Stimulated activated CD8-positive, alpha-beta memory T cell treated with anti-CD3 and anti-CD28 coated beads, Interleukin-2, amount 100 ng/mL, for 1 hour (primary cell): ENCODE measurements at places on chromosomes 11 and 22.
A peak's percentile ranks its signal among the peaks of the same experiment; 100 is the strongest.

GRCh38 chr11:91921974-91922373 lies 302.6 kb upstream of the FAT3 start:
- no peak for DNase-seq

- DNase-seq, result no peak
Measured at GRCh38 chr11:57546869-57547475, 9.6 kb downstream of the SMTNL1 start.

GRCh38 chr22:17268501-17269223 lies 49.4 kb upstream of the ADA2 start:
- no peak for DNase-seq

GRCh38 chr11:10551290-10551592 lies 10.3 kb upstream of the RNF141 start:
- DNase-seq, result no peak

DNA sequence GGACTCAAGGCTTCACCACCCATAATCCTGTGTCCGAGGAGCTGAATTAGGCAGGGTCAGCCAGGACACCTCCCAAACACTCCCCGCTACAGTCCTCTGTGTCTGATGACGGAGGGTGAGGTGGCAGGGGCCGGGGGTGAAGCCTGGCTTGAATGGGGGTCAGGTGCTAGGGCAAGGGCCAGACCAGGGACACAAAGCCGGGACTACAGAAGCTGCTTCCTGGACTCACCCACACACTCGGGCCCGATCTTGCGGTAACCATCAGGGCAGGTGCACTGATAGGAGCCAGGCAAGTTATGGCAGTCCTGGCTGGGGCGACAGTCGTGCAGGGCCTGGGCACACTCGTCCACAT lies 2.3 kb downstream of the EFEMP2 start:
- DNase-seq, result no peak

GRCh38 chr22:40051322-40051721 lies 56.6 kb downstream of the FAM83F start:
- DNase-seq, result no peak

- no peak for DNase-seq
Measured at GRCh38 chr11:120792306-120792705, 231.6 kb upstream of the TBCEL start.

DNA sequence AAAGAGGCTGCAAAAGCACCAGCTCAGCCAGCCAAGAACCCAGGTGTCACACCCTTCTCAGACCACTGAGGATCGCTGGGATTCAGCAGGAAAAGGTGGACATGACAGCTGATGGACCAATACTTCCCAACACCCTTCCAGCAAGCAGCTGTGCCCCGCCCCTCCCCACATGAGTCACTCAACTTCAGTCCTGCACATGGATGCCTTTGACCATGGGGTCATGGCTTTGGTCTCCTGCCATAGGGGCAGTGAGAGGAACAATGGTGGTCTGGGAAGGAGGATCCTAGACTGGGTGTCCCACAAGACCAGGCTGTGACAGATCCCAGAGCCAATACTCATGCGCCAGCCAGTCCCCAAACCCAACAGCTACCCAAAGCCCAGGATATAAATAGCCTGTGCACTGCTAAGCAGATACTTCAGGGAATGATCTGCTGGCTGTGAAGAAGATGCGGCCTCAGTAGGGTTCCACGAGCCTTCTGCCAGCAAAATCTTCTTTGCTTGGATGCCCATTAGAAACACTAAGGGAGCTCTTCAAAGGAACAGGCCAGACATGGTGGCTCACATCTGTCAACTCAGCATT lies 5.5 kb upstream of the RGL4 start:
- DNase-seq, result no peak

GRCh38 chr22:28231441-28231840 lies 312.4 kb upstream of the PITPNB start:
- no peak for DNase-seq

GRCh38 chr11:31810779-31811647 lies at the start of gene PAX6:
Gene PAX6 (minus strand): TSS chr11:31811322. CDS start chr11:31806411, 4,911 bp downstream.
- no peak for DNase-seq

GRCh38 chr11:109677231-109677630 lies 255.2 kb downstream of the C11orf87 start:
- no peak for DNase-seq

DNA sequence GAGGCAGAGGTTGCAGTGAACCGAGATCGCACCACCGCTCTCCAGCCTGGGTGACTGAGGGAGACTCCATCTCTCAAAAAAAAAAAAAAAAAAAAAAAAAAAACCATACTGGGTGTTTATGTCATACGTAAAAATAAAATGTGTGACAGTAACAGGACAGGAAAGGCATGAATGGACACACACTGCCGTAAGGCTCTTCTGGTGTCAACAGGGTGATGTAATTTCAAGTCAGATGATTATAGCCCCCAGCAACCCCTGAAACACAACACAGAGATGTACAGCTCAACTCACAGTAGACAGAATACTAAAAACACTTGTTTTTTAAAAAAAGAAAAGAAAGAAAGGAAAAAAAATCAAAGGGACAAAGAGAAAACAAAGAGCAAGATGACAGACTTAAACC lies 22.2 kb downstream of the SBF1 start:
- DNase-seq, result no peak

DNA sequence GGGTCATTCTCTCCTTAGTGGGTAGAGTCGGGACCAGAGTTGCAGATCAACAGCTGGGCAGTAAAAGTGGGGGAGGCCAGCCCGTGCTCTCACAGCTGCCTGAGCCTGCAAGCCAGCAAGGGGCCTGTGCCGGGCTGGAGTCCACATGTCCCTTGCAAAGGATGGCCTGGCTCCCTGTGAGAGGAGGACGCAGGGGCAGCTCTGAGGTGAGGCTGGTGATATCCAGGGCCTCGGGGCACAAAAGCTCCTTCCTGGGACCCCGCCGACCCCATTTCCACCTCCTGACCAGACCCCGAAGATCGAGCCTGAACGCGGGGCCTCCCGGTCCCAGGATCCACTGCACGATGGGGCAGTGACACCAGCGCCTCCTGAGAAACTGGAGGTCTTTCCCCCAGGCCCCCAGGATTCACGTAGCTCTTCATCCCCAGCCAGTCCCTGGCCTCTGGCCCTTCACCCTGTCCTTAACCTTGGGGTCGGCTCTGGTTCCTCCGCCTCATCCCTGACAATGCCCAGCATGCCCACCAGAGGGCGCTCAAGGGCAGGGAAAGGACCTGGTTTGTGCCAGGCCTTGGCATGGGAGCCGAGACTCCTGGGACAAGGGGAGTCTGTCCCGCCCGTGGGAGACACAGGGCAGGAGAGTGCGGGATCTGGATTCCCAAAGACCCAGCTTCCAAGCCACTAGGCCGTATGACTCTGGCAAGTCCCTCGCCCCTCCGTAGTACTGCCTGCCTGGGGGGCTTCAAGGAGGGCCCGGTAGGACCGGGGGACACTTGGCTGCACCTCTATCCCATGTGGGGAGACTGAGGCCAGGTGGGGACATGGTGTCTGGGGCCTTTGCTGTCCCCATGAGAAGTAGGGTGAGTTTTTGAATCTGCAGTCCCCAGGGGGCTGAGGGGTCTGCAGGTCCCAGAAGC lies 17.8 kb upstream of the WNT7B start:
- DNase-seq, result peak; percentile 66

DNA sequence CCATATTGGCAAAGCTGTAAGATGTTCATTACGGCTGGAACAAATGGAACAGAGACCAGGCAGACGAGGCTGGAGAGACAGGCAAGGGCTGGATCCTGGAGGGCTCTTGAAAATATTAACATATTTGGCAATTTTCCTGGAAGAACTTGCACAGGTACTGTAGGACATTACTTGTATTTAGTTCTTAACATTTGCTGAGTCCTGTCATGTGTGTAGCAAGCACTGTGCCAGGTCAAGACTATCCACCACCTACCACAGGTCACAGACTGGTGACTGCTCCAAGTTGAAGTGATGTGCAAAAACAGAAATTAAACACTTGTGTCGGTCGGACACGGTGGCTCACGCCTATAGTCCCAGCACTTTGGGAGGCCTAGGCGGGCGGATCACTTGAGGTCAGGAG lies 58.7 kb upstream of the TNRC6B start:
- DNase-seq, result no peak

- DNase-seq, result no peak
Measured at GRCh38 chr11:122085264-122085663, 30.8 kb downstream of the BLID start.

GRCh38 chr11:118046051-118046963 lies 30.6 kb upstream of the TMPRSS4 start:
- DNase-seq, result no peak

DNA sequence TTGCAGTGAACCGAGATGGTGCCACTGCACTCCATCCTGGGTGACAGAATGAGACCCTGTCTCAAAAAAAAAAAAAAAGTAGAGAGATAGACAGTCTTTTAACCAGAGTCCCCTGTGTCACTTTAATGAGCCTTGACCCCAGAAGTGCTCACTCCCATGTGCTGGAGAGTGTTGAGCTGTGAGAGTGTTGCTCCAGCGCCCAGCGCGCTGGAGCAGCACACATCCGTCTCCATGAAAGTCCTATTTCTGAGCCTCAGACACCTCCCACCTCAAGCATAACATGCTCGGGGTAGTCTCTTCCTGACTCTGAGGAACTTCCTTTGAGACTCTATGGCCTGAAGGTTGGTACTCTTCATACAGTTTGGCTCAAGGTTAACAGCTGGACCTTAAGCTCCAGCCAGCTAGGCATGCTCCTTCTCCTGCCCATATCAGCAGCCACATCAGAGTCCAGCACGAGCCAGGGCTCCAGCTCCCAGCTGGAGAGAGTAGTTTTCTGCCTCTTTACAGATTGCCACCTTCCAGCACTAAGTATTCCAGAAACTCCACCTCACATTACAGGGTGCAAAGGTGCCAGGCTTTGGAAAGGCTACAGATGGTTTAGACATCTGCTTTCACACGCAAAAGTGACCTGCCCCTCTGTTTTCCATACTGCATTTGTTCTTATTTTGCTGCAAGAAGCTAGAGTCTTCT lies 29.4 kb upstream of the UBASH3B start:
- no peak for DNase-seq

DNA sequence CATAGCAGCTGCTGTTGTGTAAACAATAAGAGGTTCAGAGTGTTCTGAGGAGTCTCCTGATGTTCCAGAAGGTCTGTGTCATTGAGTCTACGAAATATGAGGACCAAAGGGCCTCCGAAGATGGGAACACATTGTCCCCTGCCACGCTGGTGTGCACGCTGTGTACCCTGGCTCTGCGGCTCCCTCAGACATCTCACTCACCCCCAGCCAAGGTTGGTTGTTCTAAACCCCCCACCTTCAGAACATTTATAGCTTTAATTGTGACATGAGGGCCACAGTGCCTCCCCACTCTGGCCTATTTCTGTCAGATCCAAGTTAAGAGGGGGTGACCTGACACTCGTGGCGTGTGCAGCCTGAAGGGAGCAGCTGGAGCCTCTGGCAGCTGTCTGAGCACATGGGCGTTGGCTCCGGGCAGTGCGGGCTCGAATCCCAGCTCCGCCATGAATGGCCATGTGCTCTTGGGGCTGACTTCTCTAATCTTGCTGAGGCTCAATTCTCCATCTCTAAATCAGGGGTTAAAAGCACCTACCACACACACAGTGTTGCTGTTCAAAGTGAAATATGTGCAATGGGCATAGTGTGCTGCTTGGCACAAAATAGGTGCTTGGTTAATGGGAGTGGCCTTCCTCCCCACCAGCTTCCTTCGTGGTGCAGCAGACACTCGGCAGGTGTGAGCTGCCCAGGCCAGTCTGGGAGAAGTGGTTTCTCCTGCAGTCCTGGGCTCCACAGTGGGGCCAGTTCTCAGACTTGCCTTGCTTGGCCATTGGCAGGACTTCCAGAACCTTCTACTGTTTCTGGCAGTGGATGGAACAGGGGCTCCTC lies 39.7 kb upstream of the MICAL2 start:
- DNase-seq, result no peak

DNA sequence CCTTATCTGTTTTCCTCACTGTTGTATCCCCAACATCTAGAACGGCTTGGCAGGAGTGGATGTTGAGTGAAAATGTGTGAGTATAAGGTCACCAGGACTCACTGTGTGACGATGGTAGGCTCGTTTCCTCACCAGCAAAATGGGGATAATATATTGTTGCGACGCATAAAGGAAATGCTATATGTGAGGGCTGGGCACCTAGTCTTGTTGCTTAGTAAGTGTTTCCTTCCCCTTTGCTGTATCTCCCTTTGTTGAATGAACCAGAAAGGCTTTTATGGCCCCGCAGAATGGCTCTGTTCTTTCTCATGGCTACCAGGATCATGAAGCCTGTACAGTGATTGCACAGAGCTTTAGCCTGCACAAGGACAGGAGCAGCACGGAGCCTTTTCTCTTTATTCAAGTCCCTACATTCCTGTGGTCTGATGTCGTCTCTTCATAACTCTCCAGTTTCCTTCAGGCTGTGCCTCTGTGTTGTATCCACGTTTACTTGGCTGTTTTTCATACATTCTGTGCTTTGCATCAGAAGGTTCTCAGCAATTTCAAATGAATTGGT lies 5.4 kb downstream of the TNRC6B start:
- no peak for DNase-seq

DNA sequence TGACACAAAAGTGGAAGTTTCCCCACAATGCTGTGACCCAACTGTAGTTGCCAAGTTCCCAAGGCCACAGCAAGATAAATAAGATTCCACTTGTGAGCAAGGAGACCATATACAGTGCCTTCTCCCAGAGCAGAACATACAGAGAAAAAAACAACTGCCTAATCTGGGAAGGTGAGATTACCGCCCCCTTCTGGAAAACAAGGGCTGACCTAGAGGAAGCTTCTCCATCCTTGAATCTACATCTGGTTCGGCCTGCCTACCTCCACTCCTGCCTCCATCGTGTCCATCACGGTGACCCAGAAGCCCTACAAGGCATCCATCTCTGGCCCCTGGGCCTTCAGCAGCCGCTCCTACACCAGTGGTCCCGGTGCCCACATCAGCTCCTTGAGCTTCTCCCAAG lies 6.1 kb upstream of the RNASEH2C start:
- DNase-seq, result no peak

DNA sequence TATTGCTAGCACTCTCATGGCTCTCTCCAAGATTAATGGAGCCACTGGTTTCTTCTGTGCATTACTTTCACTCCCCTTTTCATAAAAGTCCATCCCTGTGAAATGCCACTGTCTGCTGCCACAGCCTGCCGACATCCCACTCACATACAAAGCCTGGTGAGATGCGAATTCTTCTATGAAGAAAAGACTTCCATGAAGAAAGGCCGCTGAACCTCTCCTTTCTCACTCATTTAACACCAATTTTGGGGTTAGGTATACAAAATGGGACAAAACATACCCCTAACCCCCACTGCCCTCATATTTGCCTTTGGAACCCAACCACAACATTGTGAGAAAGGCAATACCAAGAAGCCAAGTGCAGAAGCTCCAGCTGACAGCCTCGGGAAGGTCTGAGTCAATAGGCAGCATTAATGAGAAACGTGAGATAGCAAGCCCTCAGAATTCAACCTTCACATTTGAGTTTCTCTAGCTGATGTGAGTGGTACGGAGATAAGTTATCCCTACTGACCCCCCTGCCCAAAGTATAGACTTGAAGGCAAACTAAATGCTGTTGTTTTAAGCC lies 156.4 kb downstream of the ATG16L2 start:
- no peak for DNase-seq

DNA sequence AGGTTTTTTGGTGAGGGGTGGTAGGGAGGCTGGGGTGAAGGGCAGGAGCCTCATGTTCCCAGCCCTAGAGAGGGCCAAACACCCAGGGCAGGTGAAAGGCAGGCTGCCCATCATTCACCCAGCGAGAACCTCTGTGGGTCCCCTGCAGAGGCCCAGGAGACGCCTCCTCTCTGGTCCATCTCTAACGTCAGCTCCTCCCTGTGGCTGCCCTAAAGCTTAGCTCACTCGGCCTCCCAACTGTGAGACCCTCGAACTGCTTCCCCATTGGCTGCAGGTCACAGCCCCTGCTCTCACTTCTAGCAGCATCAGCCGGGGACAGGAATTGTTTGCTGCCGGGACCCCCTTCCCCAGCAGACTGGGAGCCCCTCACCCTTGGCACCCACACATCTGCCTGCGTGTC lies 615 bp upstream of the NFAM1 start:
- DNase-seq, result no peak
